ENCODE measurements at places on chromosomes 12 and 14.

- DNase-seq: no peak
Observed at GRCh38 chr12:17206553-17206952, 600.6 kb upstream of the LMO3 start.

DNA sequence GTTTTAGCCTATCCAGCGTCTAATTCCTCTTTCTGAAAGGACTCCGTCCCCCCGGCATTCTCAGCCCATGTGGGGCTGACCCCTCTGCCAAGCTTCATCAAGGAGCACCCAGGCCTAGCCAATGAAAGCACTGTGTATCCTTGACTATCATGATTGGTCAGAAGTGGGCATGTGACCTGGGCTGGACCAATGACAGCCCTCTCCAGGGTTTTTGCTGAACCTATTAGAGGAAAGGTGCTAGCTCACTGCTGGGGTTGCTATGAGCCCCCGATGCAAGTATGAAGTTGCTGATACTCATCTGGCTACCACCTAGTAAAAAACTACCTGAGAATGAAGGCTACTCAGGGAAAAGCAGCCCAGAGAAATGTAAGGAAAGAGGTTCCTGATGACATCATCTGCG is 68.1 kb downstream of the LRRC74A start:
- no peak for DNase-seq

GRCh38 chr12:6358881-6359280 is 16.5 kb downstream of the SCNN1A start:
- no peak for DNase-seq

GRCh38 chr12:76030341-76031080 is 1.1 kb downstream of the PHLDA1 start:
- peak; percentile 68 for DNase-seq

- DNase-seq: peak; percentile 80
Observed at GRCh38 chr12:77010691-77011548, 54.4 kb downstream of the E2F7 start.

- no peak for DNase-seq
Observed at GRCh38 chr12:22256605-22257004, 77.9 kb downstream of the ST8SIA1 start.

- no peak for DNase-seq
Observed at GRCh38 chr14:89185919-89186855, 230.8 kb downstream of the FOXN3 start.

All from activated CD4-positive, alpha-beta T cell treated with anti-CD3 and anti-CD28 coated beads, Interleukin-2, Interleukin-6, amounts not matched to agents 100 ng/mL and 50 ng/mL, durations not matched to agents 16 hours and 8 hours (primary cell).